AG20443 (cell line): ENCODE measurements at places on chromosomes 11 and 22.

DNA sequence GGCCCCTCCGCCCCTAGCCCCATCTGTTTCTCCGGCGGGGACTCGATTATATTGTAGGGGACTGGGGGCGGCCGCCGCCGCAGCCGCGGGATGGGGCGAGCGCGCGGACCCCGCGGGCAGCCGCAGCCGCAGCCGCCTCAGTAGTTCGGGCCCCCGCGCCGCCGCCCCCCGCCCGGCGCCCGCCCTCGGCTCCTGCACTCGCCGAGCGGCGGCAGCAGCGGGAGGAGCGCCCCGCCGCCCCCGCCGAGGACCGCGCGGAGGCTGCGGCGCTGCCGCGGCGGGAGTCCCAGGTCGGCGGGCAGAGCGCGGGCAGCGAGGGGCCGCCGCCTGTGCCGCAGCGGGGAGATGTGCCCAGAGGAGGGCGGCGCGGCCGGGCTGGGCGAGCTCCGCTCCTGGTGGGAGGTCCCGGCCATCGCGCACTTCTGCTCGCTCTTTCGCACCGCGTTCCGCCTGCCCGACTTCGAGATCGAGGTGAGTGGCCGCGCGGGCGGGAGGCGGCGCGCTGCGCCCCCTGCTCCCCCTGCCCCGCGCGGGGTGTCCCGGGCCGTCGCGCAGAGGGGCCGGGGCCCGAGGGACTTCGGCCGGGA, at the start of gene CECR2:
Gene CECR2, plus strand, starts transcription at position 22 of the 587 bp plus-strand sequence. Its CDS starts 324 bp downstream, at position 346.
- peak; percentile 31 for DNase-seq

- peak; percentile 57 for DNase-seq
Observed at GRCh38 chr11:76824980-76825725, 35.6 kb upstream of the ACER3 start.

DNA sequence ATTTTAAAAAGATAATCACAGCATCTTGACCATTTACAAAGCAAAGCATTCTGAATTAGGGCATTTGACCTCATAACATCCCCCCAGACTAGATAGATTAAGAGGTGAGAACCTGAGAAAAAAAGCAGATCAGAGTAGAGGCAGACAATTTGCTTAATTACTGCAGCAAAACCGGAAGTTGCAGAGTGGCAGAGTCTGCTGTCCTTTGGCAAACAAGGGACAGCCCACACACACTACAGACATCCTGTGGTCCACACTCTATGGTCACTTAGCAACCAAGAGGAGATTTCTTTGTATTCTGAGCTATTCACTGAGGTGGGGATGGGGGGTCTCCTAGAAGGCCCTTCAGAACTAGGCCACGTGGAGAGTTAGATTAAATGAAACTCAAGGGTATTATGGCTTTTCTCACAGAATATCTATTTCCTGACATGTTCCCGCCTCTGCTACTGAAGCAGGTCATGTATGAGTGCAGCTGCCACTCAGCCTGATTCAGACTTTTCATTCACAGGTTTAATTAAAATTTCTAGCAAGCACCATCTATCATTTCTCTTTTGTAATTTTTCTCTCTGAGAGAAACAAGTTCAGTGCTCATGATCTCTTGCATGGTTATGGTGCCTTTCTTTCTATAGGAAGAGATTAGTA, 48.5 kb downstream of the SVIP start:
- DNase-seq, result no peak

- no peak for DNase-seq
Observed at GRCh38 chr22:45878901-45879551, 97.9 kb downstream of the WNT7B start.

DNA sequence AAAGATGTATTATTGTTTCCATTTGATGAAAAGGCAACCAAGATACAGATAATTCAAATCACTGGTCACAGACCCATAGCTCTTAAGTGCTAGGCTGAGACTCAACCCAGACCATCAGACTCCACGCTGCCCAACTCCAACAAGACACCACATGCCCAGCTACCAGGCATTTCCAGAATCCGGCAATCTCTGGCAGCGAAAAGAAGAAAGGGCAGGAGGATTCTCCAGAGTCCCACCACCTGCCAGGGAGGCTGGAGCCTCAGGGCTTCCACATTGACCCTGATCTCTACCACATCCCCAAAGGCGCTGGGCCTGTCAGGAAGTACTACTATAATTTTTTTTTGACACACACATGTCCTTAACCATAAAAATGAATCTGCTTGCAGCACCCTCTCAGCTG, 61.4 kb upstream of the ARFGAP3 start:
- DNase-seq, result no peak

GRCh38 chr11:2363577-2364370, 13.3 kb upstream of the CD81 start:
- no peak for DNase-seq

DNA sequence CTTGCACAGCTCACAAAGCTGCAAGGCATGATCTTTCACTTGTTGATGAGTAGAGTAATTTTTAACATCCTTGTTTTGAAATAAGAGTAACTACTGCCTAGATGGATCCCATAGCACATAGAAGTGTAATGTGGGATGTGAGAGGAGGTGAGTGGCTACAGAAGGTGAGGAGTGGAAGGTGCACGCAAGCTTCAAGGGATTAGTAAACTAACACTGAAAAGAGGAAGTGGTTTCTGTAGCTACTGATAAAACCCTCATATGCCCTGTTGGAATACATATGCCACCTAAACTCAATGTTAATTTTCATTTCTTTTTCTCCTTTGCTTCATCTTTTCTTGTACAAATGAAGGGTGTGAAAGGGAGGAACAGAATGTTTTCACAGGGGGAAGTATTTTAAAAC, 22.0 kb upstream of the CTSC start:
- no peak for DNase-seq

GRCh38 chr11:62411524-62411923, 7.3 kb upstream of the SCGB1A1 start:
- DNase-seq, result no peak

DNA sequence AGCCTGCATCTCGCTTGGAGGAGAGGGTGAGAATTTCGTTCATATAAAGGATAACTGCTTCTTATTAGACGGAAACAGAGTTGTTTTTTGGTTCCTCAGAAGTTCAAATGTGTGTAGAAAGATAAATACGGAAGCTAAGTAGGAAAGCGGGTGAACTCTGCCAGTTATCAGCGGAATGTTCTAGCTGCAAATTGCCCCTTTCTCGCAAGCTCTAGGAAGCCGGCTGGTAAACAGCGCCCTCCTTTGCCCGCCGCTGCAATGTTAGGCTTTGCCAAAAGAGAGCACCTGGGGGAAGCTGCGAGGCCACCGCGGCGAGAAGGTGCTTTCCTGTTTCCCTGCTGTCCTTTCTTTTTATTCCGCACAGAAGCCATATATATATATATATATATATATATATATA, 67.0 kb downstream of the IGLL5 start:
- no peak for DNase-seq

GRCh38 chr22:28032861-28033260, 113.8 kb upstream of the PITPNB start:
- DNase-seq, result no peak
